ENCODE measurements at places on chromosomes 2 and 18. TPM values are rescaled to one million over a fixed set of nuclear protein-coding genes. Genes with fewer than 3 reads are reported as not detected.

GRCh38 chr2:124663645-124663997 is 638.5 kb downstream of the CNTNAP5 start:
- no peak for DNase-seq

- DNase-seq, result no peak
Measured at GRCh38 chr18:36446059-36446458, 148.5 kb downstream of the FHOD3 start.

DNA sequence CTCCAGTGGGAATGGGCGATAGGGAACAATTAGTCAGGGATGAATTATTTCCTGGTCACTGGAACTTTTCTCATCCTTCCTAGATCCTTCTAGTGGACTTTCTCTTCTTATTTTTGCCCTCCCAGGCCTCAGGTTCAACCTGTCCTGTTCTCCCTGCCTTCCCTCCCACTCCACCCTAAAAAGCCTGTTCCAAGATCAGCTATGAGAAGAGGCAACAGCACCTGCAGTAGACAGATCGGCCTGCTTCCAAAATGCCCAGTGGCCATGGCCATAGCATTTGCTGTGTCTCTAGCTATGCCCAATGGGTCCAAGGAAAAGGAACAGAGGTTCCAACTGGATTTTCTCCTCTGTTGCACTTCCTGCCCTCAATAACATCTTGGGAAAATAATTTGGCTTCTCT is 16.5 kb upstream of the KCNF1 start:
- DNase-seq, result no peak

DNA sequence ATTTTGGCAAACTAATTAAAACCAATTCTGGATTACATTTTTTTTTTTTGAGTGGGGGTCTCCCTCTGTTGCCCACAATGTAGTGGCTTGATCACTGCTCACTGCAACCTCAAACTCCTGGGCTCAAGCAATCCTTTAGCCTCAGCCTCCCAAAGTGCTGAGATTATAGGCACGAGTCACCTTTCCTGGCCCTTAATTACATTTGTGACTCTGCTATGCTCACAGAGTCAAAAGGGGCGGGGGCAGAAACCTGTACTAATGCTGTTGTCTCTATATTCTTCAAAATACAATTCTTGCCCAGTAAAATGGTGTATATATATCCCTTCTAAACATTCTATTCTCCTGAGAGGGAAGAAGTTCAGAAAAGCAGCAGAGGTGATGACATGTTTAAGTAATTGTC is 23.2 kb downstream of the PRKD3 start:
- no peak for DNase-seq

GRCh38 chr18:3906116-3906750 is 456.3 kb downstream of the TGIF1 start:
- DNase-seq, result no peak

DNA sequence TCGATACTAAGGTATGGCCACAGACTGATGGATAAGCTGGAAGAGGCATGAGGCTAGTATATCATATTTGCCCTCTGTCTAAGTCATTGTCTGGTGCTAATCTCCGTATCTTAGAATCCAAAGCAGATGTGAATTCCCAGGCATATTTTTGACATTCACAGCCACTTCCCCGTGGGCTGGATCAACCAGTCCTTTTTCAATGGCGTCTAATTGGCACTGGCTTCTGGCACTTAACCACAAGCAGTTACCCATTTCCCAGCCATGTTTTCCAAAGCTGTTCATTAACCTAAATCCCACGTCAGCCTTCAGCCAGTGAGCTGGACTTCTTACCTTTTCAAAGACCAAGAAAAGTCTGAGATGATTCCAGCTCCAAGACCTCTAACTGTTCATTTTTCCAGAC is 20.7 kb upstream of the ZNF407 start:
- DNase-seq, result no peak

- no peak for DNase-seq
Measured at GRCh38 chr18:37684590-37684989, 119.0 kb upstream of the CELF4 start.

GRCh38 chr2:168976034-168976654 is 55.0 kb downstream of the ABCB11 start:
- peak; percentile 21 for DNase-seq

DNA sequence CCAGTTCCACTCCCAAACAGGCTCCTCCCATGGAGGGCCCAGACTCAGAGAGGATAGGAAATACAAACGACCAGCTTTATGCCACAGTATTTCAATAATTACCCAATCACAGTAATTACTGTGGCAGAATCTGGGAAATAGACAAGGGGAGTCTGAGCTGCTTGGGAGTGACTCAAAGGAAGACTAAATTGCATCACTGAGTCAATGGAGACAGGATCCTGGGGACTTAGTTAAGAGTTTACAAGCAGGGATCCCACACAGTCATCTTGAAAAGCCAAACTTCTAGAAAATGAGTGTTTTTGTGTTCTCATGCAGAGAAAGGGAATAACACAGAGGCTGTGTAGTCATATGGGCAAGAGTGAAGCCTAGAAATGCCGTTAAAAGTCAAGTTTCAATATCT is 1142.1 kb downstream of the CNTNAP5 start:
- DNase-seq, result no peak

DNA sequence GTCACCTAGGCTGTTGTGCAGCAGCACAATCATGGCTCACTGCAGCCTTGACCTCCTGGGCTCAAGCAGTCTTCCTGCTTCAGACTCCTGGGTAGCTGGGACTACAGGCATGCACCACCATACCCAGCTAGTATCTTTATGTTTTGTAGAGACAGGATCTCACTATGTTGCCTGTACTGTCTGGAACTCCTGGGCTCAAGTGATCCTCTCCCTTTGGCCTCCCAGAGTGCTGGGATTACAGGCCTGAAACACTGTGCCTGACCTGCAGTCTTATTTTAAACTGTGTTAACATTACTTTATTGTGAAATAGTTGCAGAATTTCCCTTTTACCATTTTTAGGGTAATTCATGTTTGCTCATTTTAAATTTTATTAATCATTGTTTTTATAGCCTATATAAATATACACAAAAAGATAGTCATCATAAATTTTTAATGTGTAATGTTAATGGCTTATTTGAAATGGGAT is 24.6 kb downstream of the EML4 start:
- DNase-seq, result no peak

GRCh38 chr18:34592961-34593382 is 117.1 kb upstream of the DTNA start:
- no peak for DNase-seq

DNA sequence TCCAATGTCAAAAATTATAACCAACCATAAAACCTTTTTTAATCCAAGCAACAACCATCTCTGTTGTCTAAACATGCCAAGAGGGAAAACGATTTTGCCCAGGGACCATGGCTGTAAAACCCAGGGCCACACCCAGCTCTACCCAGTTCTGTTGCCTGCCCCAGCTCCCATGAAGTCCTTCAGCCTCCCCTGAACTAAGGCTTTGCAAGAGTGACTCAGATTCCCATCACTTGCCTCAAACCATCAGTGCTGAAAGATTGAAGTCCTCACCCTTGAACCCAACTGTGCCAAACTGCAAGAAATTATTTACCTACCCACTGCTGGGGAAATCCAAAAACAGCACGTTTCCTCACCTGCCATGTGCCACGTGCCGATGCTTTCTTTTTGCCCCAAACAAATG is 102.5 kb downstream of the TFCP2L1 start:
- no peak for DNase-seq

GRCh38 chr2:118643294-118643693 is 204.2 kb downstream of the EN1 start:
- no peak for DNase-seq

GRCh38 chr2:159640176-159640575 is 23.8 kb upstream of the BAZ2B start:
- no peak for DNase-seq

- DNase-seq, result no peak
Measured at GRCh38 chr2:55363636-55364035, 56.0 kb downstream of the CCDC88A start.

DNA sequence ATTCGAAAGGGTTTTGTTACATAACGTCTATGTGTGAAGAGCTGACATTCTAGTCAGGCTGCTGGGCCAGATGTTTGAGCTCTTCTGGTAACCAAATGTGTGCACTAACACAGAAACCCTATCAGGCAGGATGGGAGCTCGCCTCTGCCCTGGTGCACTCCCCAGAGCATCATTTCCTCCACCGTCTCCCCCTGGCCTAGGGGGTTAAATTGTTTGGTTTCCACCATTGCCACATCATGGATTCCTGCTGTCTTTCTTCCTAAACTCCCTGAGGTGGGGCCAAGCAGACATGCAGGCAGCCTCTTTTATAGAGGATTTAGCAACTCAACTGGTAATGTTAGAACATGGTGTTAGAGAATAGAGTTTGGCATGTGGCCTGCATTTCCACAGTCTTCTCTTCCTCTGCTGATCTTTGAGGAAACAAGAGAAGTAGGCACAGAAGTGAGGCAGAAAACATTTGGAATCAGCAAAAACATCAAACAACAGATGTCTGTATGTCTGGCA is 87.3 kb downstream of the ANTXR1 start:
- no peak for DNase-seq

DNA sequence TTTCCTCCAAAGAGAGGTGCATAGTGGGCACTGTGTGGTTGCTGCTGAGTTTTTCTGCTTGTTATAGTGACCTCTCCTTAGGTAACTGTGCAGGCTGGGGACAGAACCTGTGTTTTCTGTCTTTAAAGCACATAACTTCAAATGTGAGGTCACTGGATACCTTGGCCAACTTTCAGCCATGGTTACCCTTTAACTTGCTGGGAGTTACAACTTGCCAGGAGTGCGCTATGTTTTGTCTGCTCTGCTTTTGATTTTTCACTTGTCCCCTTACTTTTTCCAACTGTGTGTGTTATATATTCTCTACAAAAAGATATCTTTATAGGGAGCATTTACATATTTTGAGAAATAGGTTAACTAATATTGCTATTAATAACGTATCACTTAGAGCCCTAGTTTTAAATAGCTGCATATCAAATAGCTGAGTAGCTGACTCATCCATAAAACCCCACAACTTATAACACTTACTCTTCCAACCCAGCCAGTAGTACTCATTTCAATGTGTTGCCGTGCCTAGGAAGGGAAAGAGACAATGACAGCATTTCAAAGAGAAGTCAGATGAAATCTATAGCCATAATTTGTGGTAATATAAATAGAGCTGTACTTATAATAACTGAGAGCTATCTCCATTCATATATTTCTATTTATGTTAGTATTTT is 51.6 kb downstream of the DPP4 start:
- DNase-seq, result no peak

The ITGB6 gene
- total RNA-seq, result not detected

The SLC30A3 gene
- 0.10 TPM for total RNA-seq

The EIF2AK3 gene
- total RNA-seq, result 36.9 TPM

The DES gene
- total RNA-seq, result not detected

The RASGRP3 gene
- 9.1 TPM for total RNA-seq

The DSG3 gene
- total RNA-seq, result not detected
